ENCODE measurements at places on chromosomes 2 and 18. TPM values are rescaled to one million over a fixed set of nuclear protein-coding genes. Genes with fewer than 3 reads are reported as not detected.

DNA sequence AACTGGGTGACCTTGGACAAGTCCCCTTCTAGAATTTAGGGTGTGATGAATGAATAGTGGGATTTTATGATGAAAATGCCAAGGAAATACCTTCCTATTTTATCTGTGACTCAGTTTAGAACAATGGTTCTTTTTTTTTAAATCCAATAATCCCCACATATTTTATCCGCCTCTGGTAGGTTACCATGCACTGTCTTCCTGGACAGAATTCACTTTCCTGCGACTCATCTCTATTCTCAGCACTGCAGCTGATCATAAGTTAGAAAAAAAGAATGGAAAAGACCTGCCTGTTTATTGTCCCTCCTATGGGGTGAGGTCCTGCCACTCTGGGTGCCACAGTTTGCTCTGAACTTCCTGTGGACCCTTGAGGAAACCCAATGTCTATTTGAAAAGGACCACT is 73.1 kb downstream of the IRS1 start:
- no peak for DNase-seq
- no peak overlapping the region for H3K4me3 ChIP-seq
- H3K36me3 ChIP-seq = no peaks in the 10 kb centered on the region
- H3K27me3 ChIP-seq = no peaks in the 10 kb centered on the region

DNA sequence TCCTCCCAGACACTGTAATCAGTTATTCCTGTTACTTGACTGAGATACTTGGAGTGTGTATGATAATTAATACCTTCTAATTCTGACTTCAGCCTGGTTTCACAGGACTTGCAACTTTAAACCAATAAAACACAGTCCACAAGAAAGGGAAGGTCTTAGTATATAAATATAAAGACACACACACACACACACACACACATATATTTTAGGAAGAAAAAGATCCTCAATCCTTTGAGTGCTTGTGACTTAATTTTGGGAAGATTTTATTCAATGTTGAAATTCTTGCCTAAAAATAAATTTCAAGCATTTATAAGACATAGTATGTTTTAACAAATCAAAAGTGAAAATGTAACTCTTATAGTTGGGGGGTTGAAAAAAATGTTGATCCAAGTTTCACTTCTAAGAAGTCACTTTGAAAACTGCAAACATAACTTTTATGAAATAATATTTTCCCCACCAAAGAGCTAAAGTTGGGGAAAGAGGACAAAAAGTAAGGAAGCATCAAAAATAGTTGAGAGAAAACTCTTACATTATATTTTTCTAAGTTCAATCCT is 824 bp upstream of the VPS54 start:
- no peak for DNase-seq
- H3K4me1 ChIP-seq = peaks cover 12% of the 10 kb centered on the region
- peak overlapping the region; percentile 68 for H3K4me3 ChIP-seq
- no peaks in the 10 kb centered on the region for H3K27me3 ChIP-seq
- H3K36me3 ChIP-seq = no peaks in the 10 kb centered on the region

- H3K27me3 ChIP-seq = no peaks in the 10 kb centered on the region
- DNase-seq = no peak
- H3K4me1 ChIP-seq = no peaks in the 10 kb centered on the region
- H3K4me3 ChIP-seq = no peak overlapping the region
Measured at GRCh38 chr18:75135158-75135725, 73.7 kb downstream of the PTGR3 start.

The WNT10A gene
- total RNA-seq = not detected

GRCh38 chr2:214135966-214136365 is 274.9 kb upstream of the VWC2L start:
- H3K4me3 ChIP-seq = no peak overlapping the region
- H3K27ac ChIP-seq = no peak overlapping the region
- no peaks in the 10 kb centered on the region for H3K27me3 ChIP-seq
- DNase-seq = no peak

GRCh38 chr18:54946149-54946581 is 13.1 kb downstream of the CCDC68 start:
- peaks cover 11% of the 10 kb centered on the region for H3K4me1 ChIP-seq
- no peaks in the 10 kb centered on the region for H3K27me3 ChIP-seq
- peak overlapping the region; percentile 22 for H3K4me3 ChIP-seq
- peak overlapping the region; percentile 91 for H3K27ac ChIP-seq
- no peaks in the 10 kb centered on the region for H3K36me3 ChIP-seq
- peak; percentile 14 for DNase-seq

DNA sequence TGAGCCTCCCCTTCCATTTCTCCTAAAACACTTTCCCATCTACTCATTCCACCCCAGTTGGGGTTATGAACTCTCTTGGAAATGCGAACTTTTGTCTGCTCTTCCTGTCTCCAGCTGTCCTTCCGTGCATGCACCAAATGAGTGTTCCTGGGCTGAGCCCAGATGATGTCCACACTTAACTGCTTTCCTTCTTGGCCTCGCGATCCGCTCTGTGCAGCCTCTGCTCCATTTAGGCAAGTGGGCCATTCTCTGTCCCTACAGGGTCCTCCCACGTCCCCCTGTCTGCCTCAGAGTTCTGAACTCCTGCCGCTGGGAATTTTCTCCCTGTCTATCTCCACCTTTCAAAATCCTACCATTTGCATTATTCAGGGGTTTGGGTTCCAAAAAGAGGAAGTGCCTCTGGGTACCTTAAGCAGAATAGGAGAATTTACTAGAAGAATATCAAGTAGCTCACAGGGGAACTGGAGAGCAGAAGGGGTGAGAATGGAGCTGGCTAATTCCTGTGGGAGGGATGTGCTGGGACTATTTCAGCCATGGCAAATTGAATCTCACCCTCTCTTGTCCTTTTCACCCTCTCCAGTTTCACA is 4.7 kb upstream of the NCK2 start:
- peaks cover under 1% of the 10 kb centered on the region for H3K4me1 ChIP-seq
- DNase-seq = no peak
- H3K36me3 ChIP-seq = no peaks in the 10 kb centered on the region

The FEV gene
- total RNA-seq = 1.6 TPM

The AKAIN1 gene
- not detected for total RNA-seq
